ENCODE measurements at places on chromosomes 12 and 14.

DNA sequence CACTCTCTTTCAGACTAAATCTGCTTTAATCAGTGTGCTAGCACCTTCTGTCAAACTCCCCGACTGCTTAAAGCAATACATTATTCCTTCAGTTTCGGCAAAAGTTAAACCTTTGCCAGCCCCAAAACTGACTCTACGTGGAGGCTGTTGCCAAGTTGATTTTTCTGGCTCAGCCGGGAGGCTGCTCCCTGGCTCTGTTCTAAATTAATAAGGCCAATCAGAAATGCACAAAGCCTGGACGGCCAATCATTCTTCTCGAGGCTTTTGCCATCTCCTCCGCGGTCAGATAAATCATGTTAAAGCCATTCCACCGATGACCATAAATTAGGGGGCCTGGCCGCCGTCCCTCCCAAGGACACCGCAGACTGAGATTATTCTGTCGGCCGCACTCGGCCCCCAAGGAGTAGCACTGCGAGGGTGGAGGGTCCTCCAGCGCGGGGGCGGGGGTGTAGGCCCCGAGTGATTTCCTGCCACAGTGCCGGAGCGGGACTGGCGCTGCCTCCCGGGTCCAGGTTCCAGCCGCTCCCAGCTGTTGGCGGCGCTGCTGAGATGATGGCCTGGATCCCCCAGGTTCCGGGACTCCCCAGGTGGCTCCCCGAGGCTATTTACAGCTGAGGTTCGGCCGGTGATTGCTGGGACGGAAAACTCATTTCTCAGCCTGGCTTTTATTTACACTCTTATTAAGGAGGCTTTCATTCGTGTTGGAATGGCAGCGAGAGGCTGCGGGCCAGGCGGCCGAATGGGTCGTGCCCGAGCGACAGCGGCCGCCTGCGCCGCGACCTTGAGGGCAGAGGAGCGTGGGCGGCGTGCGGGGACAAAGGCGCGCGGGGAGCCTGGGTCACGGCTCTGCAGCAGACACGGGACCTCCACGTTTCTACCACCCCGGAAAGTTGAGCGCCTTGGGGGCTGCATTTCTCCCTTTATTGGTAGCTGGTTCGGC, 165.1 kb downstream of the MON2 start:
- DNase-seq = peak; percentile 87
- H3K27me3 ChIP-seq = no peaks in the 10 kb centered on the region
- peak overlapping the region; percentile 58 for H3K4me3 ChIP-seq
- H3K4me1 ChIP-seq = no peaks in the 10 kb centered on the region
- no peak overlapping the region for H3K27ac ChIP-seq
- H3K36me3 ChIP-seq = no peaks in the 10 kb centered on the region

GRCh38 chr12:73421832-73422231, 1115.8 kb upstream of the ATXN7L3B start:
- no peak overlapping the region for H3K4me3 ChIP-seq
- no peaks in the 10 kb centered on the region for H3K27me3 ChIP-seq
- no peak for DNase-seq

- H3K4me1 ChIP-seq = no peaks in the 10 kb centered on the region
- no peak overlapping the region for H3K4me3 ChIP-seq
- no peak for DNase-seq
- H3K27me3 ChIP-seq = no peaks in the 10 kb centered on the region
- H3K27ac ChIP-seq = no peak overlapping the region
Measured at GRCh38 chr14:92702441-92702918, 45.9 kb downstream of the LGMN start.

- H3K27me3 ChIP-seq = no peaks in the 10 kb centered on the region
- no peaks in the 10 kb centered on the region for H3K36me3 ChIP-seq
- no peaks in the 10 kb centered on the region for H3K4me1 ChIP-seq
- no peak overlapping the region for H3K4me3 ChIP-seq
Measured at GRCh38 chr12:118645219-118645618, 268.9 kb downstream of the SUDS3 start.

- peaks cover 1% of the 10 kb centered on the region for H3K4me1 ChIP-seq
- peak within 1 kb of the TSS; percentile 78 for H3K27ac ChIP-seq
- no peaks in the 10 kb centered on the region for H3K36me3 ChIP-seq
Measured at GRCh38 chr14:64465191-64465822, at the start of gene AKAP5. Gene AKAP5 (plus strand): TSS chr14:64465499. CDS start chr14:64468395, 2,896 bp downstream.

Data from aorta (tissue), 5 donors.